ENCODE measurements at places on chromosomes 12 and 14.

DNA sequence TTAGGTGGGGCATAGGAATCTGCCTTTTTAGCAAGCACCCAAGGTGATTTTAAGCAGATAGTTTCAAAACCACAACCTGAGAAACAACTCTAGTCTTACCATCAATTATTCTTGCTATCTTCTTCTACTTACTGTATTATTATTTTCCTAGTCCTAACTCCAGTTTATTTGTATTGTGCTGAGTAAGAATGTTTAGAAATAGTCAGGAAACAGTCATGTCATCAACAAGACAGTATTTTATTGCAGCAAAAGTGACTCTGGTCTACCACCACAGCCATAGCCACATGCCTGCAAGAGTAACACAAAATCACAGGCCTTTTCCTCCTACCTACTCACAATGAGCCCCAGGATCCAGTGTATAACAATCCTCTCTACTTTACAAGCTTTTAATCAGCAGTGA, 46.3 kb upstream of the FLRT2 start:
- DNase-seq = no peak

DNA sequence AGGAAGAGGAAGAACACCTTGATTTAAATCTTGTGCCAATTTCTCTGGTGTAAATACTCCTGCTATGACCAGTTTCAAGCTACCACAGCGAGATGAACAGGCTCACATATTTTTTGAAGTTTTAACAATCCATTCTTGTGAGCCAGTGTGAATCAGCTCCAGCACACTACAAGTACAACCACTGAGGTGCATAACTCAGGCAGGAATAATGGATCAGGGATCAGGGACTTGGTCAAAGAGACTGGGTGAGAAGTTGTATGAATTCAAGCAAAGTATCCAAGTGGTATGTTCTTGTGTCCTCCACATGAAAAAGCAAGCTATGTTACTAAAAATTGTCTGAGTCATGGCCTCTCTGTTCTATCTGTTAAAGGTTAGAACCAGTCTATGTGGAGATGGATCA, 35.2 kb upstream of the KITLG start:
- no peak for DNase-seq

GRCh38 chr14:68177728-68178127, 358.1 kb downstream of the RAD51B start:
- no peak for DNase-seq

DNA sequence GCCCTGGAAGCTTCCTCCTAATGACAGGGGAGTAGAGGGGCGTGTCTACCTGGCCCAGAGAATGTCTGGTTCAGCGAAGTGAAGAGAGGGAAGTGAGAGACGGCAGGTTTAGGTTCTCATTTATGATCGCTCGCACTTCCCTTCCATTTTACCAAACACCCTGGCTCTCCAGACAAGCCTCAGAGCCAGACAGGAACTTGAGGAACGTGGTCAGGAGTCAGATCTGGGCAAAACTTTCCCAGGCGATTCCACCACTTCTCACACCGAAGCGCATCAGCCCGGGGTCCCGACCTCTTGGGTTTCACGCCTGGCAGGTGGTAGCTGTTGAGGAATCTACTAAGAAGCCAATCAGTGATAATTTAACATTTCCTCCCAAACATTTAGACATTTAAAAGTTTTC, 21.3 kb downstream of the ACTN1 start:
- DNase-seq = no peak

DNA sequence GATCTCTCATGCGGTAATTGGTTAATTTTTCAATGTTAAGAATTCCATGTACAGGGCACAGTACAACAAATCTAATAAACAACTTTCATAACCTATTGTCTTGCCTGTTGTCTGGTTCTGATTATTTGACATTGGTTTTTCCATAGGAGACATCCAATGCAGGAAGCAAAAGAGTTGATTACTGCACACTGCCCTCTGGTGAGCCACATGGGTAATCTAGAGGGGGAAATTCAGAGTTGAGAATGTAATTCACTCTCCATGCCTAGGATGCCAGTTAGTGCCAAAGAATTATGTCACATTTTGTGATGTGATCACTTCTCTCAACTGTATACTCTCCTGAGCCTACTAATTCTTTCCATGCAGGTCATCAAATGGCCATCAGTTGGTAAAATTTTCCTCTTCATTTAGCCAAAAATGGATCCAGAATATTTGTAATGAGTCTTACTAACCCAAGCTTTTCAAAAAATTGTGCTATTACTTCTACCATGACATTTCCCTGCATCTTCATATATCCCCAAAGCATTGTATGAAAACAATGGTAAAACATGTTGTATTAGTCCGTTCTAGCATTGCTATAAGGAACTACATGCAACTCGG, 17.7 kb upstream of the CCDC91 start:
- DNase-seq = no peak

GRCh38 chr12:68919581-68920239, 13.3 kb downstream of the CPM start:
- peak; percentile 29 for DNase-seq

- DNase-seq = no peak
These were observed 55.2 kb downstream of the PDE3A start for GRCh38 chr12:20423557-20423956.

- DNase-seq = no peak
These were observed 10.0 kb upstream of the PKP2 start for GRCh38 chr12:32906399-32907165.

DNA sequence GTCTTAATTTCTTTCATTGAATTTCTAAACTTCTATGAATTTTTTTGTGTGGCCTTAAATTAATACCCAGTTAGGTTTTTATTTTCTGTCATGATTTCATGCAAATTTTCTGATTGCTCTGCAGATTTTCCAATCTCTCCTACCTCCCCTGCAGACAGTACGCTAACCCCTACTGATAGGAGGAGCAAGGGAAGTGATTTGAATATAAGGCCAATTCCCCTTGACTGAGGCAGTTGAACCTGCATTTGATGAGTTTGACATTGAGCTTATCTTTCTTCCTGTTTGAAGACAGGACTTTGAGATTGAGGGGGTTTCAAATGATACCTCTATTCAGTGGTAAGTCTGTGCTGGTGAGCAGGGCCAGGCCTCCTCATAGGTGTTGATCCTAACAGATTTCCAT, 74.6 kb downstream of the SNAPC1 start:
- DNase-seq = no peak

- DNase-seq = no peak
These were observed 823 bp upstream of the TSPAN11 start for GRCh38 chr12:30925607-30926242.

GRCh38 chr14:23620177-23620702, 15.9 kb upstream of the DHRS2 start:
- DNase-seq = no peak

DNA sequence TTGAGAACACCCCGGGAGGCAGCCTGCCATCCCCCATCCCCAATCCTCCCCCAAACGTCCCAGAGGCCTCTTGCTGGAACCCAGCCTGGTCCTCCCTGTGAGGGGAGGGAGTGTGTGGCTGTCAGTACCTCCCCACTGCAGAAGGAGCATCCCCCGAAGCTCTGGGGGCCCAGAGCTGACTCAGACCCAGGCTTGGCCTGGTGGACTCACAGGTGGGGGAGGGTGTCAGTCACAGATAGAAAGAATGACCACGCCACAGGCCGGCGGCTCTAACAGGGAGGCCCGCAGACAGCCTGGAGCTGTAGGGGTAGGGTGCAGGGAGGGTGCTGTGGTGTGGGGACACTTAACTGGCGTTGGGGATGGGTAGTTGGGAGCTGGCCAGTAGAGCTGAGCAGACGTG, 5.3 kb downstream of the HHIPL1 start:
- DNase-seq = no peak

DNA sequence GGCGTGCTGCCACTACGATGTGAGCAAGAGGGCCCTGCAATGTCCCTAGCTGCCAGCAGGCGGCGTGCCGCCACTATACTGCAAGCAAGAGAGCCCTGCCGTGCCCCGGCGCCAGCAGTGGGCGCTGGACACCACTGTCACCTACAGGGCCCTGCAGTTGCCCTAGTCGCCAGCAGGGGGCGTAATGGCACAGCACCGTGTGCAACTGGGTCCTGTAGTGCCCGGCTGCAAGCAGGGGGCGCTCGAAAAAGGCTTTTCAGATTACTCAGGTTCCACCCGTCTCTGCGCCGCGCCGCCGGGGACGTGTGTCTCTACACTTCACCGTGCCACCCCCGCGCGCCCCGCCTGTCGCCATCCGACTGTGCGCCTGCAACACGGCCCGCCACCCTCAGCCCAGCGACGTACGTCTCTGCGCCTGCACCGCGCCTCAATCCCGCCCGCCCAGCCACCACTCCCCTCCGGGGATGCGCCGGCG, 1356.9 kb downstream of the TMEM121 start:
- DNase-seq = no peak

- DNase-seq = no peak
These were observed 633 bp downstream of the TC2N start for GRCh38 chr14:91866511-91867295.

- DNase-seq = no peak
These were observed at the start of gene GMPR2 for GRCh38 chr14:24232645-24233537. GMPR2 (plus strand) TSS chr14:24232929; CDS start chr14:24233254, 325 bp downstream.

DNA sequence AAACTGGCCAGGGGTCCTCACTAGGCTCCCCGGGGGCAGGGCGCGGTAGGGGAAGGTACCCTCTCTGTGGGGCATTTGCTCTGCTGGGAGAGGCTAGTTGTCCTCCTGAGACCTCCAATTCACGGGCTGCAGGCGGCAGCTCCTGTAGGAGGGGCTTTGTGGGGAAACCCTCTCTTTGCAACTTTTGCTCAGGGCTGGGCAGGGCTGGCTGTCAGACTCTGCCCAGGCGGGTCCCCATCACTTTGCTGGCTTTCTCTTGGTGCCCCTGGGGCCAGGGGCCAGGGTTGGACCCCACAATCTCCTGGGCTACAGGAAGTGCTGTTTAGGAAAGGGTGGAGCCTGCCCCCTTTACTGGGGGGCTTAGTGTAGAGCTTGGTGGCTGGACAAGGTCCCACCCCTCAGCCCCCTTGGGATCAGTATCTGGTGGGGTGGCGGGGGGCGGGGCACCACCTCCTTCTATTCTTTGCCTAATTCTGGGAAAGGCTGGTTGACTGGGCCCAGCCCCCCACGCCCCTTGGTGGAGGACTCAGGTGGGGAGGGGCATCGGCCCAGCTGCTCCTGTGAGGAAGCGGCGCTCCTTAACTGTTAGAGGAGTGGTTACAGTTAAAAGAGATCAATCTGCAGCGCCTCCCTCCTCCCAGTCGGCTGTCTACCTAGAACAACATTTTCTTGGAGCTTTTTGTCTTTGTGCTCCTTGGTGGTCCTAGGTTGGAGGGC, 918.7 kb downstream of the AACS start:
- DNase-seq = no peak

- no peak for DNase-seq
These were observed 186.5 kb downstream of the CHST11 start for GRCh38 chr12:104643093-104643818.

DNA sequence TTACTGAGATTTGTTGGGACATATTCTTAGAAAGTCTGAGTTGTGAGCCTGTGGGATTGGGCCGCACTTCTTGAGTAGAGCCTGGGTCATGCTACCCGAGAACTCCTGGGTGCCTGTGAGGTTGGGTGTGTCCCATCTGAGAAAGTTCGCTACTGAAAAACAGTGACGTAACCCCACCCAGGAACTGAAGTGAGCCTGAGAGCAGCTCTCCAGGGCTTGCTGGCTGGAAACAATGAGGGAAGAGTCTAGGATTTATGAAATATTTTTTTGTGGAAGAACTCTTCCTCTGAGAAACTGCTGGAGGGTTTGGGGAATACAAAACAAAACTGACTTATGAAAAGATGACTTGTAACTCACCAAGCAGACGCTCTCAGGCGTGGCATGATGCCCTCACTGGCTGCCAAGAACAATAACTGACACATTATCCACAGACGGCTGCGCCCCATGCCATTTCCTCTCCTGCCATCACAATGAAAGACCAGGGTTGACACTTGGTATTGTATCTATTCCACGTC, 69.2 kb downstream of the RASSF3 start:
- DNase-seq = no peak

DNA sequence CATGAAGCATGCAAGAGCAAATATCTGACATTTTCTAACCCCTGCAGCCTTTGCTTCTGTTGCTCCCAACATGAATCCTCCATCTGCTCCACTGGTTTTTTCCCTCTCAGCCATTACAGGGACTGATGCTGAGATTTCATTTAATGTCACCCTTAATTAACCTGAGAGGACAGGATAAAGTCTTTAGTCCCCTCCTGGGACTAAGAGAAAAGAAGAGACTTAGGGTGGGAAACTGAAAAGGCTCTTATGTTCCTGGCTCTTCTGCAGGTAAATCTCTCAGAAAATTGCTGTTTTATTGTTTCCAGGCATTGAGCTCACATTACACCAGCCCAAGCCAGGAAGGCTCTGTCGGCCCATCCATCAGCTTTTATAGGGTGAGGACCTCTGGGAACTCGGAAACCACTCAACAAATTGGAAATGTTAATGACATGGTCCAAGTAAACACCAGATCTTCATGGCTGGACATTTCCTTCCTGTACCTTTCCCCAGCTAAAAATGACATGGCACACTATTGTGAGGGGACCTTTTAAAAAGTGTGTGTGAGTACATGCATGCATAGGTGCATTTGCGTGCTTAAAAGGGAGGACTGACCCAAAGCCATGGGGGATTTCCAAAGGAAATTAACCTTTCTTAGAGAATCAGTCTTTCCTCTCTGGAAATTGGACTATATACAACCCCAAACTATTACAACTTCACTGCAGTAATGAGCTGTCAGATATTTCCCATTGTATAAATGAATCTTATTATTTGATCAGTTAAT, 408.1 kb upstream of the TMTC1 start:
- no peak for DNase-seq

GRCh38 chr12:65306366-65307168, 28.1 kb downstream of the MSRB3 start:
- DNase-seq = peak; percentile 0

DNA sequence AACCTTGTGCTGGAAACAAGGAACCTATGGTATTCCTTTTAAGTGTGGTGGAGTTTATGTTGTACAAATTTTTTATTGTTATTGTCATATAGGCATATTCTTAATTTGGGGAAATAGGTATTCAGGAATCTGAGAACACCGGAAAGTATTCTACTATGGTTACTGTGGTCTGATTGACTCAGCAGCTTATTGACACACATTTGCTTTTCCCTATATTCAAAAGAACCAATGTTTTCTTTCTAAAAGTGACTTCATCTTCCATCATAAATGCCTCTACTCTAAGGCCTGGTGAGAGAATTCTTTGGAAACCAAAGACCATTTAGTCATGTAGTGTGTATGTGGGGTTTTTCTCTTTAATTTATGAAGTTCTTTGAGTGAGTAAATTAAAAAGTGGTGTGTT, 474.8 kb downstream of the TMTC2 start:
- DNase-seq = no peak

GRCh38 chr12:132633398-132633797, 14.8 kb downstream of the P2RX2 start:
- DNase-seq = no peak

GRCh38 chr14:22300646-22301045, 288.4 kb downstream of the DAD1 start:
- DNase-seq = no peak

DNA sequence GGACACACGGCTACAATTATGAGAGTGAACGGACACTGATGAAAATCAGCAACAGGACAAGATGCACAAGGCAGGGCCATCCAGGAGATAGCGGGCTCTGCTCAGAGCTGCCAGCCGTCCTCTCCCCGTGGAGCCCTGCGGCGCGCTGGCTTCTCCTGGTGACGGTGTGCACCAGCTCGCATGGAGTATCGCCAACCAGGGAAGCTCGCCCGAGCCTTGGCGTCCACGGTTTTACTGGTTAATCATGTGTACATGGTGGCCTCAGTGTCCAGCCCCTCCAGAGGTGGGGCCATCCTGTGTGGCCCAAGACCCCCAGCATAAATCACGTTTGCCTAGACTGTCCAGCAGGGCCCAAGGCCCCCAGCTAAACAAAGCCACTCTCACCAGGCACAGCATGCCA, 31.2 kb upstream of the DYNC1H1 start:
- no peak for DNase-seq

GRCh38 chr12:116520801-116521471, 38.2 kb upstream of the MAP1LC3B2 start:
- DNase-seq = no peak
